ENCODE measurements at places on chromosomes 12 and 14. TPM values are rescaled to one million over a fixed set of nuclear protein-coding genes. Genes with fewer than 3 reads are reported as not detected.

The GALNT8 gene
- 1.1 TPM for total RNA-seq

The HSPB8 gene
- total RNA-seq, result not detected

The LBHD2 gene
- total RNA-seq, result not detected

The C14orf132 gene
- total RNA-seq, result 0.39 TPM

The LRP1-AS gene
- total RNA-seq, result not detected

The TROAP gene
- 62.2 TPM for total RNA-seq

The BRF1 gene
- 50.6 TPM for total RNA-seq

The TPCN1 gene
- 57.5 TPM for total RNA-seq

The KRT79 gene
- not detected for total RNA-seq

The LRTM2 gene
- total RNA-seq, result not detected
